Stimulated activated CD8-positive, alpha-beta memory T cell treated with anti-CD3 and anti-CD28 coated beads, Interleukin-4, amount 100 ng/mL, for 1 hour (primary cell): ENCODE measurements at places on chromosomes 2 and 18.
A peak's percentile ranks its signal among the peaks of the same experiment; 100 is the strongest.

DNA sequence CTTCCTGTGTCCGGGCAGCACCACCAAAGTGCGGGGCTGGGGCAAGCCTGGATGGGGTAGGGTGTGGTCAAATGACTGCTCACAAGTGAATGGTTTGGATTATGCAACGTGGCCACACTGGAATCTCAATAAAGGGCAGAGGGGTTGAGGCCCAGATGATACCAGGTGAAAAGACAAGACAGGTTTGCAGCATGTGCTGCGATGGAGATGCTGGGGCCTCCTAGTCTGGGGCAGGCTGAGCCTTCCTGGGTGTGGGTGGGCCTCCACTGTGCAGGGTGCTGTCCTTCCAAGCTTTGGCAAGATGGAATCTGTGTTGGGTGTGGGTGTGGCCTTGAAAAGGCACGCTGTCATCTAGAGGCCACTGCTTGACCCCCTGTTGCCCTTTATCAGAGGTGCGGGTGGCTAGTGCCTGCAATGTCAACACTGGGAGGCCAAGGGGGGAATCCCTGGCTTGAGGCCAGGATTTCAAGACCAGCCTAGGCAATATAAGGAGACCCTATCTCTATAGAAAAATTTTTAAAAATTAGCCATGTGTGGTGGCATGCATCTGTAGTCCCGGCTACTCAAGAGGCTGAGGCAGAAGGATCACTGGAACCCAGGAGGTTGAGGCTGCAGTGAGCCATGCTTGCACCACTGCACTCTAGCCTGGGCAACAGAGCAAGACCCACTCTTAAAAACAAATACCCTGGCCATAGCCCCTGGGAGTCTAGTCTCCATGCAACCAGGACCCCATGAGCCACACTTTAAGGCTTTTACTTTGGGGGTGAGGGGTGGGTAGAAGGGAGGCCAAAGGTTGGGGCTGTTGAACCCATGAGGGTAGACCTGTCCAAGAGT is 13.8 kb downstream of the RRM2 start:
- DNase-seq, result no peak

GRCh38 chr2:74301262-74301661 is 42.0 kb downstream of the SLC4A5 start:
- no peak for DNase-seq

DNA sequence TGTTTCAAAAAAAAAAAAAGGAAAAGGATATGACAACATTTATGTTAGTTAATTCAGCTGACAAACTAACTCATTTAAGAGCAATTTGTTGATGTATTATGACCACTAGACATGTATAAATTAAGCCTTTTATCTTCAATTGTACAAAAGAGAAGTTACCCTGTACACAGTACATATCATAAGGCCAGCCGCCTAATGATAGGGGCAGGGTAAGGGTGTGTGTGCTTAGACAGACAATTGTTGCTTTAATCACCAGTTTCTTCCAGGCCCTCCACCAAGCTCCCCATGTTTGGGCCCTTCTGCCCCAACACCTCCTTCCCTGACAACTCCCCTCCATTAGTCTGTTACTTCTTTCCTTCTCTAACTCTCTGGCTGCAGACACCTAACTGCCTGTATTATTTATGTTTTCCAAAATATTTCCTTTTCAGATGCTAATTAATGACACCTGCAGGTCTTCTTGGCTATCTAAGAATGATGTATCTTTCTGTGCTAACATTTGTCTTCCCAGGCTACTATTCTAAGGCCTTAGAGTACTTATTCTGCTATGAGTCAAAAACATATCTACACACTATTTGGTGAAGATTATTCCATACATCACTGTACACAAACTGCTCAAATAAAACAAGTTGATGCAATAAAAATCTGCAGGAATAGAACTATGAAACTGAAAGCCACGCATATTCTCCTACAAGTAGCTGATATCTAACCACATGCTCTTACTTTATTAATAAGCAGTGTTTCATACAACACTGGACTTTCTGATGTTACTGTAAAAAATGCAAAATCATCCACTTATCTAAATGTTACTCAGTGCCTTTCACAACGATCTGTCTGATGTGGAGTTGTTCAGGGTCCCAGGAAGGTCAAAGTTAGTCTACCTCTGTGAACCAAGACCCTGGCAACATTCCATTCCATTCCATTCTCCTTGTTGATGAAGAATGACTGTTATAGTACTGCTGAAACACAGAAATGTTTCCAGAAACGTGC is 26.4 kb downstream of the TMEM131 start:
- DNase-seq, result no peak

DNA sequence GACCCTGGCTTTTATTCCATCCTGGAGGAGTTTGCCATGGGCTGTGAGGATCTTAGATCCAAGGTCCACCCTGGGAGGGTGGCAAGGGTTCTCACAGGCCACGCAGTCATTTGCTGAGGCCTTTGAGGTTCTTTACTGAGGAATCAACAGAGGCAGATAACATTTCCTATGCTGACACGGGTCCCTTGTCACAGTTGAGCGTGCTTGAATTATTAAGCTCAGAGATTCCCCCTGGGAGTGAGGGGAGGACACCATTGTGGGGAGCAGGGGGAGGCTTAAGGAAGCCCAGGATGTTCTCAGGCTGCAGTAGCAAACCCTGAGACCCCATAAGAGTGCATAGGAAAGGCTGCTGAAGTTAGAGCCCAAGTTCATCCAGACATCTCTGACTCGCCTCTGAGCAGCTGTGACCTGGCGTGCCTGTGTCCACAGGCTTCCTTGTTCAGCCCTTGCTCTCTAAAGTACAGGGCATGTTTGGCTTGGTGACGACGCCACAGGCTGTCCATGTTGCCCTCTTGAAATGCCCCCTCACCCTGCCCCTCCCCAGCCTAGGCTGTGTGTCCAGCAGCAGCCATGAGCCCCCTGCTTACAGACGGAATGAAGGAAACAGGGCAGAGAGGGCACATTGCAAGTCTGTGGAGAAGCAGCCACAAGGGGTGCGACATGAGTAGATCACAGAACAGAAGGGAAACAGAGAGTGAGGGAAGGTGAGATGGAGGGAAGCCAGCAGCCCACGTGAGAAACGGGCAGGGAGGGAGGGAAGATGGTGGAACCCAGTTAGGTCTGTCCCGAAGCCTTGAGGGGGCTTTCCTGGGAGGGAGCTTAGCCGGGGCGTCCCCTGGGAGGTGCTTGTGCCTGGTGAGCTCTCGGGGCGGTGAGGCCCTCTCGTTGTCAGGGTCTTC is 34.0 kb downstream of the NAPG start:
- no peak for DNase-seq

GRCh38 chr2:234377761-234378391 is 119.0 kb downstream of the ARL4C start:
- no peak for DNase-seq

DNA sequence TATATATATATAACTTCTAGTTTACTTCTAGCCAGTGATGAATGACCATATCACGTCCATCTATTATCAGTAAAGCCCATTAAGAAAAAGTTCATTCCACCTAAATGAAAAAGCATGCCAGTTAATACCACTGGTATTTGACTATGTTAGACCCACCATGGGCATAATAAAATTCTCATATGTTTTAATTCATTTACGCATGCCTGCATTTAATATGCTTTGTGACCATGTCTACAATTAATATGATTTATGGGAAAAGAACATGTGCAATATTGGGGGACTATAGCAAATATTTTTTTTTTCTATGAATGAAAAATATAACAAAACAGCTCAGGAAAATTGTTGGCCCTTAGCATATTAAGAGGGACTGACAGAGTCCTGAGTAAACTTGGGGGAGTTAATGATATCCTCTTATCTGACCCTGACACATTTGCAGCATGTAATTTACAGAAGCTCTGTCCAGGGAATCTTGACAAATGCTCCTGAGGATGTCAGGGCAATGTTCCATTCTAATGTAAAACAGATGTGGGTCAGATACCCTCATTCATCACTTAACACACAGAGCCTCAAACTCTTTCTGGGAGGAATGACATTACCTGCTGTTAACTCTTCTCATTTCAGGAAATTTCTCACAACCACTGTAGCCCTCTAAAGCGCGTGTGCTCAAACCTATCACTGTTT is 90.6 kb downstream of the PAX3 start:
- DNase-seq, result no peak

DNA sequence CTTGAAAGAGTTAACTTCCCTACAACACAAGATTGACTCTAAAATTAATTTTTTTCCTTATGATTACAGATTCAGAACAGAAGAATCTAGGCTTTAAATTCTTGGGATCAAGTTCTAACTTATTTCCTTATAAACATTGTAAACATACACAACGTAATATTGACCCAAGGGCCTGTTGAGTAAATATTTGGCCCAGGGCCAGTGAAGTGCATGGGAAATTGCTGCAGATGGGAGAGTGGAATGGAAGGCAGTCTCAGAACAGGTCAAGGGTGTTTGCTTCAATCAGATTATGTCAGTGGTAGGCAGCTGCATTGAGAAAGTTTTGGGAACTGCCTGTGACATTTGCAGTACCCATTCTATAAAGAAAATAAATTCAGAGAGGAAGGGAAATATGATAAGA is 137.6 kb downstream of the MYO1B start:
- no peak for DNase-seq

DNA sequence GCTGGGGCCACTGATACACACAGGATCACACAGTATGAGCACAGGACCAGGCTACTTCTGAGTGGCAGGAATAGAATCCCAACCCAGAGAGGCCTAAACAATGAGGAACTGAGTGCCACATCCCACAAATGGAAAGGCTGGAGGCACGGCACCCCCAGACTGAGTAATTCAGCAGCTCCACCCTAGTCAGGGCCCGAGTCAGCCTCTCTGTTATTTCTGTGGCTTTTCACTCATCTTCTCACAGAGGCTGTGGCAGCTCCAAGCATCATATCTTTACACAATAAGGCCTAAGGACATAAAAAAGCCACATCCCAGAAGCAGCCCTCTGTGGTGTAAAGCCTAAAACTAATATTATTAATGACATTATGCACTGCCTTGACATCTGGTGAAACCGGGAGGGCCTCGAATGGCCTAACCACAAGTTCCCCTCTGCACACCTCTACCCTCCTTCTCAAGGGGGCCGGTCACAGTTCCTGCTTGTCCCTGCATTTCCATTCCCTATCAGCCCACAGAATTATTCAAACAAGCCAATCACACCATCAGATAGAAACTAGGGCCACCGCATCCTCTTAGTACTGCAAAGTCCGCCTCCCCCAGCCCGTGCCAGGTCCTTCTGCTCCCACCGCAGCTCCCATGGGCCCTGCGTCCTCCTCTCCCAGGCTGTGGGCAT is 12.5 kb upstream of the MAL start:
- DNase-seq, result no peak

DNA sequence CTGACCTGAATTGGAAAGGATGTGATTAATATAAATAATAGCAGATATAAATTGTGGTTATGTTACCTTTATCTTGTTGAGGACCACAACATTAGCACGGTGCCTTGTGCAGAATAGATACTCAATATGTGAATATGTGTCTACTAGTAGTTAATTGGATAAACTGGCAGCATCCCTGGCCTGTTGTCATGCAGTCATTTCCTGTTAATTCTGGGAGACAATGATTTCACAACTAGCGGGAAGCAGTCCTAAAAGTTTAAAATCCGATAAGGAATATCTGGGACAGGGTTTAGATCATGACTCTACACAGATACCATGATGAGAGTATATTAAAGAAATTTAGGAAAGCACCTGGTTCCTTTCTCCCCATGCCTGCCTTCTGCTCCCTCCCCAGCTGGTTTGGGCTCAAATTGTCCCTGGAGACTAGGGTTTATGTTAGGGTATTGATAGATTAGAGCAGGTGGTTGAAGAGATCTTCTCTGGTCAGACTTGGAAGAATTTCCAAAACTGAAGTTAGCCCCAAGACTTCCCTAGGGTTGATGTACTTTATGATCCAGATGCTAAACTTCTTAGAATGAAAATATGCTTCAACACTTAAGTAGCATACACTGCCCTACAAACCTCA is 32.8 kb downstream of the CYBRD1 start:
- no peak for DNase-seq

DNA sequence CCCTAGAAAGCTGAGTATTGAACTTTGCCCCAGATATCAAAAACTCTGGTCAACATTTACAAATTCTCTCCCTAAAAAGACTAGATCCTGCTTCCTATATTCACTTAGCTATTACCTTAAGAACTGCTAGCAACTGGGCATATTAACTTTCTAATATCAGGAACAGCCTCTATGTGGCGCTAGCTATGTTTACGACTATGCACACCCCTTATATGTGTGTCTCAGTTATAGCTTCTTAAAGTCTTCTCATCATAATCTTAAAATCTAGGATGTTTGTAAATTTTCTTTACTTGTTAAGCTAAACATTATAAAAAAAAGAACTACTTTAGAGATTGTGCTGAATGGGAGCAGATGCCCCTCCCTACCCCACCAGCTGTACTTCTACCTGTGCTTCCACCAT is 1.7 kb upstream of the STAMBP start:
- no peak for DNase-seq

DNA sequence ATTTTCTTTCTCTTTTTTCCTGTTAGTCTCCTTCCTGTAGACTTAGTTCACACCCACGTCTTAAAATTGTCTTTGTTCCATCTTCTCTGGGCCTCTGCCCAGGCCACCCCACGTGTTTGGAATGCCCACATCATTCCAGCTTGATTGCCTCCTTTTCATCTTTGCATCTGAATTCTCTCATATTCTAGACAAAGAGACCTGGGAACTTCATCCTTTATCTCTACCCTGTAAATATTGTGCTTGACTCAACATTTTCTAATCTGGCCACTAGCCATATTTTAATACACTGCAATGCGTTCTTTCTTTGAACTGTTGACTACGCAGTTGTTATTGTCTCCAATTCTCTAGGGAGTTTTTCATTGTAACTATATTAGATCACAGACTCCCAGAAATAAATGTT is 187.5 kb upstream of the NRXN1 start:
- DNase-seq, result no peak

- no peak for DNase-seq
These were observed 38.2 kb downstream of the SOX11 start for GRCh38 chr2:5730386-5730785.

- peak; percentile 63 for DNase-seq
These were observed 21.0 kb downstream of the INPP4A start for GRCh38 chr2:98465456-98466226.

DNA sequence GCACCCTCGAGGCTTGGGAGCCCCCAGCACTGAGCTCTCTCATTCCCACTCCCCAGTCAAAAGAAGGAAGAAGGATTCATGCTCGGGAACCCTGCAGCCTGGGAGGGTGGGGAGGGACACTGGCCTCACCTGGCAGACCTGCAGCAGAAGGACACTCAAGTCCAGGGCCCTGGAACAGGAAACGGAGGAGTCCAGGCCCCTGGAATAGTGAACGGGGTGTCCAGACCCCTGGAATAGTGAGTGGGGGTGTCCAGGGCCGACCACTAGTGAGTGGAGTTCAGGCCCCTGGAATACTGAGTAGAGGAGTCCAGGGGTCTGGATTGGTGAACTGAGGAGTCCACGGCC is 292.5 kb downstream of the NDUFA10 start:
- no peak for DNase-seq

DNA sequence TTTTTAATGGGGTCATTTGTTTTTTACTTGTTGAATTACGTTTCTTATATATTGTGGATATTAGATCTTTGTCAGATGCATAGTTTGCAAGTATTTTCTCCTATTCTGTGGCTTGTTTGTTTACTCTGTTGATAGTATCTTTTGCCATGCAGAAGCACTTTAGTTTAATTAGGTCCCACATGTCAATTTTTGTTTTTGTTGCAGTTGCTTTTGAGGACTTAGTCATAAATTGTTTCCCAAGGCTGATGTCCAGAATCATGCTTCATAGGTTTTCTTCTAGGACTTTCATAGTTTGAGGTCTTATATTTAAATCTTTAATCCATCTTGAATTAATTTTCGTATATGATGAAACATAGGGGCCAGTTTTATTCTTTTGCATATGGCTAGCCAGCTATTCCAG is 13.2 kb downstream of the PIKFYVE start:
- DNase-seq, result no peak

GRCh38 chr18:28153485-28154065 is 23.4 kb downstream of the CDH2 start:
- no peak for DNase-seq
